ENCODE measurements at places on chromosomes 4 and X.

DNA sequence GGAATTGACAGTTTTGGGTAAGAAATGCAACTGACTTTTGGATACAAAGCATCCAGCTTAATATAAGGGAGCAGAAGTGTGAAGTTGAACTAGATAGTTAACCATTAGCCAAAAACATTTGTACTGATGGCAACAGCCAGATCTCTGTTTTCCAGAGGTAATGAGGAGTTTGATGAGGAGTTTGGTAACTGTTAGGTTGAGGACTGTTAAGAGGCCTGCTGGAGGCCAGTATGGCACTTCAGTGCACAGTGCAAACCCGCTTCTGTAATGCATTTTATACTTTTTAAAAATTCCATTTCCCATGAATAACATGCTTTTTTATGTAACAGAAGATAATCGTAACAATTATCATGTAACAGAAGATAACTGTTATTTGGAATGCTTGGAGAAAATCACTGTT is 30.0 kb downstream of the CDKL5 start:
- no peak for DNase-seq

DNA sequence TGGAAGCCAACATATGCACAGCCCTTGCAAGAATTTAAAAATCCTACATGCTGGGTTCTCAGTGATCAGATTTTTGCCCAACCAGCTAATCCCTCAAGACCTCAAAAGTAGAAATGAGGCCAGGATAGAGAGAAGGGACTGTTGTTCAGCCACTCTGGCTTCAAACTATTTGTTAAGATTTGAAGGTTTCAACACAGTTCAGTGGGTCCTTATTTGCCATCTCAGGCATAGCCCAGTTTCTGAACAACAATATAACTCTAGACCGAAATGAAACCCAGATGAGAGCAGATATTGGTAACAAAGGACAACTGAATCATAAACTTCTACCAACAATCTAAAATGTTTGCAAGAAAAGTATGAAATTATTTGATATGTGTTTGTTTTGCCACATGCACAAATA is 237.3 kb downstream of the NR3C2 start:
- no peak for DNase-seq

DNA sequence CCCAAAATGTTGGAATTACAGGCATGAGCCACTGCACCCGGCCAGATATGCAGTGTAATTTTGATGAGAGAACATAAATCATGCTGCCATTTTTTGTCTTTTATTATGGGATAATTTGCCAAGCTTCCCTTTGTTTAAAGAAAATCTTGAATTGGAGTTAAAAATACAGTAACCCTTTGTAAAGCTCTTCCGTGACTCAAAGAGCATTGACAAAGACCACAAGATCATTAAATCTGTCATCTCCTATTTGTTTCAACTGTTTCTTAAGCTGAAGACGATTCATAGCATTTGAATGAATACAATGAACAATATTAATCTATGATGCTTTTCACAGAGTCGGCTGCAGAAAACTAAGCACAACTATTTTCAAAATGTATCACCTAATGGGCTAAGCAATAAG is 132.6 kb downstream of the ANAPC4 start:
- no peak for DNase-seq

GRCh38 chr4:142713282-142714030 is 132.6 kb downstream of the INPP4B start:
- DNase-seq, result no peak

DNA sequence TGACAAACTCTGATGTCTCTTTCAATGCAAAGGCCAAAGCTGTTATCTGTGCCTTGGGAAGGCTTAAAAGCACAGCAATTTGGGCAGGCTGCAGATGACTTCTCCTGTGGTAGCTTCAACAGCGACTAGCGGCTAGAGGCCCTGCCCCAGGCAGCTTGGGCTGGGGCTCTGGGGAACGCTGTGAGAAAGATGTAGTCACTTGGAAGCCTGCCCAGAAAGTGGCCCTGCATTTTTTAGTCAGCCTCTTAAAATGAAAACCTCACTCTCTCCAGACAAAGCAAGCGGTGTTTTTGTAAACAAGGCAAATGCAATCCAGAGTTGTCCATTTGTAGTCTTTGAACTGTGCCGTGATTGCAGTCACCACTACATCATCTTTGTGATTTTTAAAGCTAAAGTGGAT is 27.5 kb downstream of the PCYT1B start:
- no peak for DNase-seq

DNA sequence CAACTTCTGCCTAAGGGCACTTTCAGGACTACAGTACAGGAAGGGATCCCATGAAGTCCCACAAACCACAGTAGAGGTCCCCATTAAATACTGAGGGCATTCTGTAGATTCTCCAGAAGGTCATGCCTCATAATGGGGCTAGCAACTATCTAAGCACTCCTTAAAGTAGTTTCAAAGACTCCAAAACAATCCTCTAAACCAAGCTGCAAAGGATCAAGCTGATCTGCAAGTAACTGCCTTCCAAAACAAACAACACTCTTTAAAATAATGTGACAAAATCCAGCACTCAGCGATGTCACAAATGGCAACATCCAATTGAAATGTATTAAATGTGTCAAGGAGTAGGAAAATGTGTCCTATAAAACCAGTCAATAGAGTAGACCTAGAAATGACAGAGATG is 118.7 kb downstream of the FRYL start:
- no peak for DNase-seq

DNA sequence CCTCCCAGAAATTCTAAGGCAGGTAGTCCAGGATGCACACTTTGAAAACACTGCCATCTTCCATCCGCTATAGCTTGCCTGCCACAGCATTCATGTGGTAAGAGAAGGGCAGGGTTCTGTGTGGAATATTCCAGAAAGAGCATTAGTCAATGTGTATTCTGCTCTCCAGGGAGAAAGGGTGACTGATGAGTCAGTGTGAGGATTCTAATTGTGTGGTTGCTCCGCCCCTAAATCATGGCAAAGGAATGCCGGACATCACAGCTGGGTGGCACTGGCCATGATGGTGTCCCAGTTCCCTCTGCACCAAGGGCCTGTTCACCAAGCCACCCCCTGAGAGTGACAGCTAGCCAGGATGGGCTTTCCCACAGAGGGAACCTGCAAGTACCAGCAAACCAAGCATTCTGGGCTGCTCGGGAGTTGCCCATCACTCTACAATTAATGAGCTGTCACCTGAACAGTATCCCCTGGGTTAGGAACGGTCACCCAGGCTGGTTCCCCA is 9.5 kb downstream of the IDS start:
- DNase-seq, result no peak

DNA sequence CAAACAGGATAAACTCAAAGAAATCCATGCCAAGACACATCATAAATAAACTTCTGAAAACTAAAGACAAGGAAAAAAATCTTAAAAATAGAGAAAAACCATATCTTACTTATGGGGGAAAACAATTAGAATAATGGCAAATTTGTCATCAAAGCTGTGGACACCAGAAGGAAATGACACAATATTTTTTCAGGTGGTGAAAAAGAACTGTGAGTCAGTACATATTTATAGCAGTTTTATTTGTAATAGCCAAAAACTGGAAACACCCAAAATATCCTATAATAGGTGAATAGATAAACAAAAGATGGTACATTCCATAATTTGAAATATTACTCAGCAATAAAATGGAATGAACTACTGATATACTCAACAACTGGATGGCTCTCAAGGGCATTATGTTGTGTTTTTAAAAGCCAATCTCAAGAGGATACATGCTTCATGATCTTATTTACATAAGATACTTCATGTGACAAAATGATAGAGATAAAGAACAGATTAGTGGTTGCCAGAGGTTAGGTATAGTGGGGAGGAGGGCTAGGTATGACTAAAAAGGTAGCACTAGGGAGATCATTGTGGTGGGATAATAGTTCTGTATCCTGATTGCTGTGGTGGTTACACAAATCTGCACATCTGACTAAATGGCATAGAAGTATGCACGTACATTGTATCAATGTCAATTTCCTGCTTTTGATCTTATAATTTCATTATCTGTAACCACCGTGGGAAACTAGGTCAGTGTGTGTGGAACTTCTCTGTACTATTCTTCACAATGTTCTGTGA is 191.9 kb downstream of the PPP1R2C start:
- no peak for DNase-seq

GRCh38 chr4:27684610-27685011 is 824.0 kb downstream of the STIM2 start:
- DNase-seq, result no peak
